ENCODE measurements at places on chromosomes 7 and 10. TPM values are rescaled to one million over a fixed set of nuclear protein-coding genes. Genes with fewer than 3 reads are reported as not detected.
A peak's percentile ranks its signal among the peaks of the same experiment; 100 is the strongest.

FKBP6 gene
- total RNA-seq = not detected

ZCCHC24 gene
- 4.0 TPM for total RNA-seq

BNIP3 gene
- 56.2 TPM for total RNA-seq

GRCh38 chr10:32048282-32048681 lies 7.9 kb downstream of the KIF5B start:
- no peak for DNase-seq

DNA sequence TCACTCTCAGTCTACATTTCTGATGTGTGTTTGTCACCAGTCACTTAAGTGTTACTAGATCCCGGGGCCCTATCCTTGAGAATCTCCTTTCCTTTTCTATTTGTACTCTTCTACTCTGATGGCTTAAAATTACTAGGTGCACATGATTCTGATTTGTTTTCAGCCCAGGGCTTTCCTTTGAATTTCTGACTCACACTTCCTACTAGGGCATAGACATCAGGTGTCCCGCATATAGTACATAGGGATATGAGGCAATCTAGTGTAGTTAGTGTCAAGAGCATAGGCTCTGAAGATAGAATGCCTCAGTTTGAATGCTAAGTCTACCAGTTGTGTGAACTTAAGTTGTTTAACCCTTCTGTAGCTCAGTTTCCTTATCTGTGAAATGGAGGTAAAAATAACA lies 49.4 kb upstream of the LRRN3 start:
- DNase-seq = peak; percentile 50

GRCh38 chr7:3960050-3960763 lies 659.2 kb downstream of the SDK1 start:
- DNase-seq = no peak

DNA sequence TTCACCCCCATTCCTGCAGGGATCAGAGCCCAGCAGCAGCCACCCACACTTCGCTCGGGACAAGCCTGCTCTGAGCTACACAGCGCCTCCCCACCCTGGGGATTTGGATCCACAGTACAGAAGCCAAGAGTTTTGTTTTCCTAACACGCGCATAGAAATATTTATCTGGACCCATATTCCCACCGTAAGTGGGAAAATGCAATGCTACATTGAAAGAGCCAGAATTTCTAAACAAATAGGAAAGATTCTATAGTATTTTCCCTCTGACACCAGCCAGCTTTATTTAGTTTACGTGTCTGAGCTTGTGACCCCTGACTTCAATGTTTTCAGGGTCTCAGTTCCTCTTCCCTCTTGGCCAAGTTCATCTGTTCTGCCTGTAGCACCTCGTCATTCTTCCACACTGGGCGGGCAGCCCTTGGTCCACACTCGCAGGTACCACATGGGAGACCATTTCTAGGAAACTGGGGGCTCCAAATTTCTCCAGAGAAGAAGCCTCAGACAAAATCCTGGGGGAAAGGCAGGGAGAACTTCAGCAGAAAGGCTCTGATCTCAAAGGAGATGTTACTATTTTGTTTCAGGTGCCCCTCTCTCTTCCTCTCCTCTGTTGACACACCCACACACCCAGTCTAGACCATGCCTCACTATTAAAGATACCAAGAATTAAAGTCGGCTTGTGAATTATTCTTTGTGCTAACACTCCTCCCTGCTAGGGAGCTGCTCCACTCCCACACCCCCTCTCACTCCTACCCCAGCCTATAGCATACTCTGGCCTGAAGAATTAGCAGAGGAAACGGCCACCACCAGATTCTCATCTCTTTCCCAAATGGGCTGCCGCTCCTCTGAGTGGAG lies 116.0 kb upstream of the PCGF5 start:
- DNase-seq = no peak

GRCh38 chr10:71244431-71245419 lies 32.4 kb downstream of the UNC5B start:
- peak; percentile 74 for DNase-seq

DNA sequence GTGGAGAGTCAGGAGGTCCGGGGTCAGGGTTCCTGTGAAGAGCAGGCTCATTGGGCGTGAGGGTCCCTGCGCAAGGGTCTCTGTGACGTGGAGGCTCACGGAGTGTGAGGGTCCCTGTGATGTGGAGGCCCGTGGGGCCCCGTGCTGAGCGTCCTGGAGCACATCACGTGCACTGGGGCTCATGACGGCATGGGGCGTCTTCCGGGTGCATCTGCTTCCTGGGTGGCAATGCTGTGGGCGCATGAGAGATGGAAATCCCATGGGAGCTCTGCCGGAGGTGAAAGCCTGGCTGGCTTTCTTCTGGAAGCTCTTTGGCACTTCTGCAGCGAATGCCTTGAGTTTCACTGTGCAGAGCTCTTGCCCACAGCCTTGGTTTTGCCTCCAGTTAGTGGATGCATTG lies 71.4 kb downstream of the WDR37 start:
- DNase-seq = no peak

DNA sequence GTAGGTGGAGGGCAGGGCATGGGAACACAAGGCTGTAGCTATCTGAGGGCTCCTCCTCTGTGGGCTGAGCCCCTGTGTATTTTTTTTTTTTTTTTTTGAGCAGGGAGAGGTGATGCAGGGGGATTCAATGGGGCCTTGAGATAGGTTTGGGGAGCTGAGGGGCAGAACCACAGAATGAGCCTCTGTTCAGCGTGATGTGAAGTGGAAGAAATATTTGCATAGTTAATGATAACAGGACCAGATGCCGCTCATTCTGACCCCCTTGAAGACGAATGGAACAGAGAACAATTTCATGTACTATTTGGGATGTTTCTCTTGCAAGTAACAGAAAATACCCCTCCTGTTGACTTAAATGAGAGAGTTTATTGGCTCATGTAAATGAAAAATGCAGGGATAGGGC lies 69.7 kb upstream of the EMX2 start:
- no peak for DNase-seq

All from lung microvascular endothelial cell (primary cell).